Mesendoderm (in vitro differentiated cells): ENCODE measurements at places on chromosomes 16 and 17.

DNA sequence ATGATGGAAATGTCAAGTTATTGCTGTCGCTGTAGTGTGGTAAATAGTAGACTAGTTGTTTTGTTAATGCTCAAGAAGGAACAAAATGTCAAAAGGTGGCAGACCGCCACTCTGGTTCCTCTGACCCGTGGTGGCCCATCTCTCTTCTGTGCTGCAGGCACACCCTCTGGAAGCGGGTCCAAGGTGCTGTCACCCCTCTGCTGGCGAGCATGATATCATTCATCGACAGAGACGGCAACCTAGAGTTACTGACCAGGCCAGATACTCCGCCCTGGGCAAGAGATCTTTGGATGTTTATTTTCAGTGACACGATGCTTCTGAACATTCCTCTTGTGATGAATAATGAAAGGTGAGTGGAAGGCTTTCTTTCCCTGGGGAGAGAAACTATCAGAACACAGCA is 56.8 kb upstream of the ENDOV start:
- no peak for DNase-seq

DNA sequence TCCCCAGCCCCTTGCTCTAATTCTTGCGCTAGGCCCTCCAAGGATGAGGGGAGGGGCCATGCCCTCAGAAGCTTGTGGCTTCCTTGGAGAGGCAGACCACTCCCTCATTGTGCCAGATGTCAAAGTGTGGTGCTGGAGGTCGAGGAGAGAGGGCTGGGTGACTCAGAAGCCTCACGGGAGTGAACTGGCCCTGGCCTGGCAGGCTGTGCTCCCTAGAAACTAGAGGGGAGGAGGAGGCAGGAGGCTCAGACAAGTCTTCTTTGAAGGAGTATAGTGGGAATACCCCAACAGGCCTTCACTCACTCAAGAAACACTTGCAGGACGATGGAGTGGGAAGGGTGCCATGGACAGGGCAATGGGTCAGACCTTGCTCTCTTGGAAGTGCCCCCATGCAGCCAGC is 18.5 kb downstream of the ANKRD40 start:
- DNase-seq: peak; percentile 51

- no peak for DNase-seq
Measured at GRCh38 chr17:49681106-49681979, 3.4 kb upstream of the SPOP start.

- DNase-seq: no peak
Measured at GRCh38 chr16:560701-561412, 663 bp downstream of the PRR35 start.

DNA sequence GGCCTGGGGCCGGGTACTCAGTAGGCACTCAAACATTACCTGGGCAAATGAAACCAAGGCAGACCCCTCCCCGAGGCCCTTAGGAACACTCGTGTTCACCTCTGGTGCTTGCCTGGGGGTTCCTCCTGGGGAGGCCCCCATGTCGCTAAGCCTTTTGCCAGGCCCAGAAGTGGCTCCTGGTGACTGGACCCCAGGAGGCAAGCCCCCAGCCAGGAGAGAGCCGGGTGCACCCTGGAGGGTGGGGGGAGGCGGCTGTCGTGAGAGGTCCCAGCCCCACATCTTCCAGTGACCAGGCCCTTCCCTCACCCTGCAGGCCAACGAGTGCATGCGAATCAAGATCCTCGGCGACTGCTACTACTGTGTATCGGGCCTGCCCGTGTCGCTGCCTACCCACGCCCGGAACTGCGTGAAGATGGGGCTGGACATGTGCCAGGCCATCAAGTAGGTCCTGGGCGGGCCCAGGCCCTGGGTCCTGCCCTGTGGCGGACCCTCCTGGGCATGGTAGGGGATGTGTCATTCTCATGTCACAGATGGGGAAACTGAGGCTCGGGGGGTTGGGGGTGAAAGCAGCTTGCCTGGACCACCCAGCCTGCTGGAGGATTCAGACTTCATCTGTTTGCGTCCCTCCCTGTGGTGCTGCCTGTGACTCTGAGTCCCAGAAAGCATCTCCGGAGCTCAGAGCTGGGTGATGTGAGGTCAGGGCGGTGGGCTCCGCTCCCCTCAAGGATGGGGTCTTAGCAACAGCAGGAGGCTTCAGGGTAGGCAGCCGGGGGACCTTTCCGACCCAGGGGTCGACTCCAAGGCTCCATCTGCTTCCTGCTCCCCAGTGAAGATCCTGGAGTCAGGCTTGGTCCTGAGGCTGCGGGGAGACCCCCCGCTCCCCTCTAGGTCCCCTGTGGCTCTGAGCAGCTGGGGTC is 32.5 kb downstream of the ADCY7 start:
- no peak for DNase-seq

DNA sequence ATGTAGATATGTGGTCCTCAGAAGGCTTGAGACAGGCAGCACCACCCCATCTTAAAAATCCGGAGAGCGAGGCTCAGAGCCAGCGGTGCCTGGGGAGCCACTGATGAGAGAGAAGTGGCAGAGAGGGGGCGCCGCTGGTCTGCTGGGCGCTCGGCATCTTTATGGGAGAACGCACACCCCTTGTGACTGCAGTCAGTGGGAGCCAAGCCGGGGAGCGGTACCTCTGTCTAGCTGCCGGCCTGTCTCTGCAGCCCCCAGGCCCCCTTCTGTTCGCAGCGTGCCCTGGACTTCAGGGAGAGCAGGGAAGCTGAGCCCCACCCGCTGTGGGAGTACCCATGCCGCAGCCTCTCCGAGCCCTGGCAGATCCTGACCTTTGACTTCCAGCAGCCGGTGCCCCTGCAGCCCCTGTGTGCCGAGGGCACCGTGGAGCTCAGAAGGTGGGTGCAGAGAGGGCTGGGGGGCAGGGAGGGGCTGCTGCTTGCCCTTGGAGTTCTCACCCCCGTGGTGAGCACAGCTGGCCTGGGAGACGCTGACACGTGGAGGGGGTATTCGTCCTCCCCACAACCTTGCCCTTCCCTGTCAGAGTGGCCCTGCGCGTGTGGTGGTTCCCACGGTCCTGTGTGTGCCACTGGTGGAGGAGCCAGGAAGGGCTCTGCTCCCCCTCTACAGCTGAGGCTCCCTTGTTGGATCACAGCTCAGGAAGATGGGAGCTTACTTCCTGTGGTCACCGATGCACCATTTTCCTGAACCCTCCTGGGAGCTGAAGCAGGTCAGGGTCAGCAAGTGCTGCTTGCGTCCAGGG is 44.8 kb downstream of the PRMT7 start:
- DNase-seq: no peak

DNA sequence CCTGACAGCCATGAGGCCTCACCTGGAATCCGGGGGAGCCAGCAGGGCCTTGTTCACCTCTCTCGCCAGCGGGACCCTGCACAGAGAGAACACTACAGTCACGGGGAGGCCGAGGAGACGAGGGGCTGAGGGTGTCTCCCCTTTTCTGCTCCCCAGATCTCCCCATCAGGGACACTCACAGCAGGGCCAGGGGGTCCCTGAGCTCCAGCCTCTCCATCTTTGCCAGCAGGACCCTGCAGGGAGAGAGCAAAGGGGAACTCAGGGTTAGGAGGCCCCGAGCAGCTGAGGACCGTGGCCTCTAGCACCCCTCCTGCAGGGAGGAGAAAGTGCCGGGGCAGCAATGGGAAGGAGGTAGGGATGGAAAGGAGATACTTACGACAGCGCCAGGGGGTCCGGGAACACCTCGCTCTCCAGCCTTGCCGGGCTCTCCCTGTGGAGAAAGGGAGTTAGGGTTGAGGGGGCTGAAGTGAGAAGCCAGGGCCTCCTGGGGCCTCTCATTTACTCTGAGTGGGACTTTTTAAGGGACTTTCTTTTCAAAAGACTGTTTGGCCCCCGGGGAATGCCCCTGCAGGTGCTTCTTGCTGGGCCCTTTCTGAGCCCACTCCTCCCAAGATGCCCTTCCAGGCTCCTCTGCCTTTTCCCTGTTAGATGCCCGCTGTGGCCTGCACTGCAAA is 8.7 kb downstream of the COL1A1 start:
- no peak for DNase-seq

- peak; percentile 82 for DNase-seq
Measured at GRCh38 chr17:7215652-7216180, 3.9 kb downstream of the DLG4 start.

GRCh38 chr16:69513180-69513966 is 52.4 kb upstream of the NFAT5 start:
- peak; percentile 47 for DNase-seq

GRCh38 chr17:4148611-4149308 is 5.8 kb downstream of the CYB5D2 start:
- no peak for DNase-seq

GRCh38 chr16:60304066-60304465 is 1570.0 kb upstream of the GOT2 start:
- no peak for DNase-seq
